ENCODE measurements at places on chromosomes 16 and 17. TPM values are rescaled to one million over a fixed set of nuclear protein-coding genes. Genes with fewer than 3 reads are reported as not detected.

GRCh38 chr17:77487677-77488530, 347.1 kb downstream of the SEC14L1 start:
- DNase-seq, result no peak

DNA sequence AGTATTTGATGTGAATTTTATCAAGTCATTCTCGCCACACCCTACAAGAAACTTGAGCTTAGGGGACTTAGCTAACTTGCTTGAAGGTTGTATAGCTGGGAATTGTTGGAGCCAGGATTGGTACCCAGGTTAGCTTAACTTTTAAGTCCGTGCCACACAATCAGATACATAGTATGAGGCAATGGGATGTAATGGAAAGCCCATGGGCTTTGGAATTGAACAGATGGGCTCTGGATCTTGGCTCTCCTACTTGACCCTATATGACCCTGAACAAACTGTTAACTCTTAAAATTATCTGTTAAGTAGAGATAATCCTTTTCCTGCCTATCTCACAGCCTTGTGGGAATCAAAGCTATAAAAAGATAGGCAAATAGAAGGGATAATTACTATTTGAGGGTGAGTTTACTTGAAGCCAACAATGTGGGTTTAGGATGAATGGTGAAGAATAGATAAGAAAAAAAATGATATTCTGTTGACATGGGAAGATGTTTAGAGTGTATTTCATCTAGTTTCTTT, 51.9 kb upstream of the CACNG3 start:
- no peak for DNase-seq

GRCh38 chr16:35678-36305, 17.6 kb downstream of the POLR3K start:
- DNase-seq, result no peak

NPB gene
- total RNA-seq, result 2.5 TPM

ALDH3A1 gene
- total RNA-seq, result 240 TPM
